ENCODE measurements at places on chromosomes 6 and 20.

DNA sequence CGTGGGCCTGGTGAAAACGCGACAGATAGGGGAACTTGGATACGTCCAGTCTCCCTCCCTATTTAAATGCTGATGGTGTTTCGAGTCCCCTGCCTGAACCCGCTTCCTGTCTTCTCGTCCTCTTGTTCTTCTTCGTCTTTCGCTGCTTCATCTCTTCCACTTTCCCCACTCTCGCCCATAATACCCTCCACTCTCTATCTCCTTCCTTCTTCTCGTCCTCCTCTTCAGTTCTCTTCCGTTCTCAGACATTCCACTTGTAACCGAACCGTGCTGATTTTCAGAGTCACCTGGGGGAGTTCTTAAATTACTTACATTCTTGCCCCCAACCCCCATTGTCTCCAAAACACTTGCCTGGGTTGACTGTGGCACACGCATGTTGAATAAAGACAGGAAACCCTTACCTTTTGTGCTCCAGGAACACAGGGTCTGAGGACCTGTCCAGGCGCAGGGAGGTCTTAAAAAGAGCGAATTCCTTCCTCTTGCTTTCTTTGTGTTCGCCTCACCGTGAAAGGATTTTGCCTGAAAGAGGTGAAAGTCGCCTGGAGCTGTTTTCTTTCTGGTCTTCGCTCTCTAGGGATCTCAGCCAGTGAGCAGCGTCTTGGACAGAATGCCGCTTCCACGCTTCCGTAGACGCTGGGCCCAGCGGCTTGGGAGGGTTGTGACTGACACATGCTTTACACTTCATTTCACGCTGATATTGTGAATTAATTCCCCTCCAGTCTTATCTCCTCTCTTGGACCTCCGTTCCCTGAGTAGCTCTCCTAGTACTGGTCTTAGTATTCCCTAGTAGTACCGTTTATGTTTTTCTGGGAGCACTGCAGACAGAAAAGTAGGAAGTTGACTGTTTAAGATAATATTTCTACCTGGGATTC, 184.0 kb downstream of the GPX5 start:
- DNase-seq = no peak

DNA sequence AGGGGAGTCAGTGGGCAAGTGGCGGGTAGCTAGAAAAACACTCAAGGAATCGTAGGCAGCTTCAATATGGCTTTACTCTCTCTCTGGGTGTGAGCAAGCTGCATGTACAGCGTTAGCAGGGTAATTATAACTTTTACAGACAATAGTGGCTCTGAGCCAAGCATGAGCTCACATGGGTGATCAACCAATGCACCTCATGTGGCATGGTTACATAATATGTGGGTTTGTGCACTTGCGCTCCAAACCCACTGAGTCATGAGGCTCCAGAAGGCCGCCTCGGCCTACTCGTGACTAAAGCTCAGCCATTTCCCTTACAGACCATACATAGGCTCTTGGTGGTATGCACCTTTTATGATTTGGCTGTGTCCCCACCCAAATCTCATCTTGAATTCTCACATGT, 78.4 kb upstream of the FBXL4 start:
- no peak for DNase-seq

GRCh38 chr6:135147637-135148592, 33.2 kb upstream of the MYB start:
- no peak for DNase-seq

GRCh38 chr6:125947615-125948014, 9.0 kb upstream of the HINT3 start:
- DNase-seq = no peak

DNA sequence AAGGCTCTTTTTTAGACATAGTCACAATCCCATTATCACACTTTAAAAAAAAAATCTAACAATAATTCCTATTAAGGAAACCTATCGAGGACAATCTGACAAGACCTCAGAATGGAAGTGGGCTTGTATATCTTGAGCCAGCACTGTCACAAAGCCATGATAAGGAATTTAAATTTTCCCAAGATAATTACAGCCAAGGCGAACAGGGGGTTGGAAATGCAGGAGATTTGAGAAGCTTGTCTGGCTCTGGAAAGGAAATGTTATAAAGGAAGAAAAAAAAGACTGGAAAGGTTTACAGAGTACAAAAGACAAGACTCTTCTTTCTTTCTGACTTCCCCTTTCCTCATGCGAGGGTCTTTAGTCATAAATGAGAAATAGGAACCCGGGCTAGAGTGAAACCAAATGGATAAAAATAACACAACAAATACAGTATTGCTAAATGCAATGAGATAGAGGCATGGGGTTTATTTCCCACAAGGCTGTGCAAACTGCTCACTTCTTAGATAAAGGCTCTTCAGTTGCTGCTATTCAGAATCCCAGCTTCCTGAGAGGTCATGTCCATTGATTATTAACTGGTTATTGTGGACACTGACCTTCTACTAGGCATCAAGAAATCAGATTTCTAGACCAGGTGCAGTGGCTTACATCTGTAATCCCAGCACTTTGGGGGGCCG, 13.4 kb upstream of the GHRH start:
- DNase-seq = no peak

- DNase-seq = no peak
These were observed 98.2 kb upstream of the NAA20 start for GRCh38 chr20:19918965-19919329.

- no peak for DNase-seq
These were observed 6.6 kb upstream of the BTBD9 start for GRCh38 chr6:38646166-38646878.

- DNase-seq = no peak
These were observed 123.4 kb upstream of the RAB32 start for GRCh38 chr6:146420255-146420654.

GRCh38 chr6:30075790-30076732, 492 bp upstream of the RNF39 start:
- no peak for DNase-seq

DNA sequence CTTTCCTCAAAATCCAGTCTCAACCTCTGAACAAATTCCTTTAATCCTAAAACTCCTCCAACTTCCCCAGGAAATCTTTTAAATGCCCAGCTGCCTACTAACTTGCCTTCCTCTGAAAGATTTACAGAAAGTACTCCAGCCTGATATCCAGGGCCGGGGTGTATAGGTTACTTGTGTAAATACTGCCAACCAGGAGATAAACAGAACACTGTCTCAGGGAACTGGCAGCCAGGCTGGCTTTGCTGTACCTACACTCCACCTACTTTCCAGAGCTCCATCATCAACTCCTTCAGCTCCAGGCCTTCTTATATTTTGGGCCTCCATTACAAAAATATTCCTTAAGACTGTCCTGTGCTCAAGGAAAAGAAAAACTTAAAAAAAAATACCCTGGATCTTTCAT, 85.9 kb downstream of the CEP162 start:
- DNase-seq = no peak

DNA sequence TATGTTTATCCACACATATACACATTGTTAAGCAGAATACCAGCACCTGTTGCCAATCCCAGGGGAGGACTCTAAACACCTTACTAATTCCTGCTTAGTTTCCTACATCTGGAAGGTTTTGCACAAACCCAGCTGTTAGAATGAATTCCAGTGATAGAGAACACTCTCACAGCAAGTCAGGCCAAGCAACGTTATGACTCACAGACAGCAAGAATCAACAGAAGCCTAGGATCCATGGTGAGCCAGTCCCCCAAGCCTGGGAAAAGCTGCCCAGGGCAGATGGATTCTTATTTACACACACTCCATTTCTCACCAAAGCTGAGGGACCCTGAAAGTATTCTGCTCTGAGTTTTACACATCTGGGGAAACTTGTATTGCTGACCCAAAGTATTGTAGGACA, 291.7 kb downstream of the SLC35F1 start:
- DNase-seq = no peak

- DNase-seq = no peak
These were observed 52.9 kb upstream of the GPR31 start for GRCh38 chr6:167210375-167211294.
